ENCODE measurements at places on chromosomes 13 and 19. TPM values are rescaled to one million over a fixed set of nuclear protein-coding genes. Genes with fewer than 3 reads are reported as not detected.

DNA sequence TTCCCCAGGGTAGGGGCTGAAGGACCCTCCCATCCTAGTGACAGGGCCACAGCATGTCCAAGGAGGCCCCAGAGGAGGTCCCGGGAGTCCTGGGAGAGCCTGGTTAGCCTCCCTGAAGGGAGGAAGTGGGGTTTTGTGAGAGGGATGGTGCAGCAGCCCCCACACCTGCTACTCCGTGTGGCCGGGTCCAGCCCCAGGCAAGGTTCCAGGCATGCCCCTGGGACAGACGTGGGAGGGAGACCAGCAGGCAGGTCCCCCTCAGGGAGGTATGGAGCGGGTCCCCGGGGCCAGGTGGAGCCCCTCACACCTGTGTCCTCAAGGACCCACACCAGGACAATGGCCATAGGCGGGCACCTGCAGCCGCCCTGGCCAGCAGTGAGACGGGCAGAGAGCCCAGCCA, 1.9 kb upstream of the F7 start:
- DNase-seq: no peak

GRCh38 chr19:1396019-1396767, 5.1 kb downstream of the GAMT start:
- peak; percentile 36 for DNase-seq

- DNase-seq: no peak
These were observed 1049.3 kb downstream of the PCDH9 start for GRCh38 chr13:66180836-66181235.

- no peak for DNase-seq
These were observed 231.9 kb downstream of the KCTD12 start for GRCh38 chr13:76654263-76654662.

GRCh38 chr13:47085346-47085745, 188.5 kb upstream of the HTR2A start:
- peak; percentile 73 for DNase-seq

- DNase-seq: peak; percentile 68
These were observed 18.2 kb downstream of the IL17D start for GRCh38 chr13:20721454-20722357.

DNA sequence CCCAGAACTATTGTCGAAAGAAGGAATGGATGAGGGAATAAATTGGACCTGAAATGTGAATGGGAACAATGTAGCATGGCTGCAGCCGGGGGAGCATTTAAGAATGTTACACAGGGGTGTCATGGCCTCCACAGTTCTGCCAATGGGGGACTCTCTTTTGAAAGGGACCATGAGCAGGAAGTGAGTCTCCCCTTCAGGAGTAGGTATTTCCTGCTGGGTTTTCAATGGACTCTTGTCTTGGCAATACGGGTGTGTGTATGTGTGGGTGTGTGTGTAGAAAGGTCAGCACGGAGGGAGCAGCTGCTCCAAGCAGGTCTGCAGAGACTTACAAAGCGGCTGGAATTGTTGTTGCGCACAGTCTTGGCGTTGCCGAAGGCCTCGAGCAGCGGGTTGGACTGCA, 24.4 kb downstream of the MYO1F start:
- DNase-seq: no peak

- DNase-seq: peak; percentile 52
These were observed 2541.1 kb downstream of the PCDH9 start for GRCh38 chr13:64688893-64689677.

GRCh38 chr13:27117952-27118351, 53.7 kb downstream of the USP12 start:
- no peak for DNase-seq

DNA sequence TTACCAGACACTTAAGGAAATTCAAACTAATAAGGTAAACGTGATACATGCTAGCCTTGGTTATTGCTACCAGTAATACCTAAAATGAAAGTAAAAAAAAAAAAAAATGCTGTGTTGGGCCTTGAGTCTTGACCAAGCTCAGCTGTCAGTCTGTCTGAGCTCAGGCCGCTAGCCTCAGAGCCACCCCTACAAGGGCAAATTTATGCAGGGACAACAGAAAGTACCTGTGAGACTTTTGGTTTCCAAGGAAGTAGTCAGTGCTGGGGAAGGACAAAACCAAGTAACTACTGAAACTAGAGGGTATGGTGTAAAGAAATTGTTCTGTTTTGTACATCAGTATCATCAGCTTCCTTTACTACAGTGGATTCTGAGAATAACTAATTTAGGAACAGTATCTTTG, 134.3 kb upstream of the SLITRK5 start:
- no peak for DNase-seq

- DNase-seq: peak; percentile 25
These were observed 61.5 kb upstream of the SLC15A1 start for GRCh38 chr13:98813993-98814392.

- no peak for DNase-seq
These were observed 207.0 kb downstream of the SHISA2 start for GRCh38 chr13:25844559-25845434.

GRCh38 chr19:40175820-40176219, 15.4 kb upstream of the MAP3K10 start:
- DNase-seq: no peak

GRCh38 chr19:12199757-12200419, 37.0 kb downstream of the ZNF136 start:
- no peak for DNase-seq

DNA sequence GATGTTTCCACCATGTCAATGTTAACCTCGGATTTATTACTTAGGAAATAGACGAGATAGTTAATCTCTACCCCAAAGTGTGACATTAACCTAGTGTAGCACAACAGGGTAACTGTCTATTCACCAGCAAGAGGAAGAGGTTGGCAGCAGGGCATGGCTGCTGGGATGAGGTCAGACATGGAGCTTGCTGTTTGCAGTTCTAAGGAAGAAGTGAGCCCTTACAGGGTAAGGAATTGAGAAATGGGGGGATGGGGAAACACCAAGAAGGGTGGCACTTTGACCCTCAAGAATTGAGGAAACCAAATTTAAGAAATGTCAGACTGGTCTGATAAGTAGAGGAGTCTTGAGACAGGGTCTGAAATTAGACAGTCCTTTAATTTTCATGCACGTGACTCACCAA, 62.4 kb downstream of the MBD3L2B start:
- DNase-seq: no peak

- DNase-seq: no peak
These were observed 780.4 kb upstream of the SLITRK6 start for GRCh38 chr13:86579662-86580061.

GRCh38 chr19:3607303-3608078, 816 bp upstream of the TBXA2R start:
- peak; percentile 44 for DNase-seq

Gene ZNF560
- 0.16 TPM for polyA plus RNA-seq

Gene ZFR2
- not detected for polyA plus RNA-seq

Gene CRB3
- not detected for polyA plus RNA-seq

Gene FCHO1
- polyA plus RNA-seq: 1.1 TPM

Gene TMEM145
- polyA plus RNA-seq: not detected

Gene NLRP4
- polyA plus RNA-seq: not detected

Gene ATP8A2
- 0.05 TPM for polyA plus RNA-seq
